Posterior vena cava (tissue), 2 donors: ENCODE measurements at places on chromosomes 7 and 10. TPM values are rescaled to one million over a fixed set of nuclear protein-coding genes. Genes with fewer than 3 reads are reported as not detected.

CALY gene
- not detected for total RNA-seq

HHEX gene
- total RNA-seq, result 9.9 TPM

PRKCQ gene
- 0.38 TPM for total RNA-seq

AKR1C1 gene
- 35.5 TPM for total RNA-seq

MPP7 gene
- 58.6 TPM for total RNA-seq

GDF2 gene
- total RNA-seq, result not detected
